Astrocyte (in vitro differentiated cells and primary cell): ENCODE measurements at places on chromosomes 4 and X. TPM values are rescaled to one million over a fixed set of nuclear protein-coding genes. Genes with fewer than 3 reads are reported as not detected.

DNA sequence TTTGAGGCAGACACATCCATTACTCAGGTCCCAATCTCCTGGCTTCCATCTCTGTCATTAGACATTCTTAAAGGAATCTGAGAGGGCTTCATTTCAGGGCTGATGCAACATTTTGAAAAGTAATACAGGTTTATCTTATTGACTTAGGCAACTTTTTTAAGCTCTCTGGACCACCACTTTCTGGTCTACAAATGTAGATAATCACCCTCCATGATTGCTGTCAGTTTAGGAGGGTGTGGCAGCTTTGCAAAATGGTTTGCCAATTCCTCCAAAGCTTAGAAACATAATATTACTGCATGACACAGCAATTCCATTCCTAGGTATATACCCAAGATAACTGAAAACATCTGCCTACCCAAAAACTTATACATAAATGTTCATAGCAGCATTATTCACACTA, 77.6 kb downstream of the ARHGAP6 start:
- DNase-seq, result no peak

- peak; percentile 6 for DNase-seq
Measured at GRCh38 chr4:92303621-92304027, at the start of gene GRID2. TSS of gene GRID2 (plus strand) at chr4:92303966.

DNA sequence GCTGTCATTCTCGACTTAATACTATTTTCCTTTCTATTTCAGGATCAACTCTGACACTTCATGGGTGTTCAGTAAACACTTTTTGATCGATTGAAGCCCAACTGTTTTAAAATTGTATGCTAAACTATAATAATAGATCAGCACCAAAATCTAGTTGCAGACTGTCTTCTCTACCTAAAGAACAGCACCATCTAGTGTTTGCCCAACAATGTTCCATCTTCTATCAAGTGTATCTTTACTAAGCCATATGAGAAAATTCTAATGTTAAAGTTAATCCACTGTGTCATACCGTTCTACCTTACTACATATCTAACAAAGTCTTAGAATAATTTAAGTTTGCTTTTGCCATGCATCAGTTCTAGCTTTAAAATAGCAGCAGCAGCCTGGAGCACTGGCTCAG, 113.0 kb upstream of the PRDX4 start:
- peak; percentile 30 for DNase-seq

HPGDS gene
- not detected in 2 replicates for total RNA-seq

DNA sequence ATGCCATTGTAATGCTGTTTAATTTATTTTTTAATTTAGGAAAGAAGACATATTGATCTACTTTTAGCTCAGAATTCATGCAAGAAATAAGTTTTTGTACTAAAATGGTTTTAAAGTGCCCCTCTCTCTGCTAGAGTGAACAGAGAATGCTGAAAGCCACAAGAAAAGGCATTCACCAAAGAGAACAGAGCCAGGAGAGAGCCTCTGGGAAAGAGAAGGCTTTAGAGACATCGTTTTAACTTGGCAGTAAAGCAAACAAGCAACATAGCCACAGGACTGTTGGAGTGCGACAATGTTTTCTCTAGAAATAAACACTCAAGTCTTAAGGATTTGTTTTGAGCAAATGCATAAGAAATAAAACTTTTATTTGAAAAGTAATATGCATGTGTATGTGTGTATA, 484.1 kb upstream of the CPEB2 start:
- no peak for DNase-seq

PRICKLE3 gene
- total RNA-seq, result 13.9 and 14.2 TPM in 2 replicates

DNA sequence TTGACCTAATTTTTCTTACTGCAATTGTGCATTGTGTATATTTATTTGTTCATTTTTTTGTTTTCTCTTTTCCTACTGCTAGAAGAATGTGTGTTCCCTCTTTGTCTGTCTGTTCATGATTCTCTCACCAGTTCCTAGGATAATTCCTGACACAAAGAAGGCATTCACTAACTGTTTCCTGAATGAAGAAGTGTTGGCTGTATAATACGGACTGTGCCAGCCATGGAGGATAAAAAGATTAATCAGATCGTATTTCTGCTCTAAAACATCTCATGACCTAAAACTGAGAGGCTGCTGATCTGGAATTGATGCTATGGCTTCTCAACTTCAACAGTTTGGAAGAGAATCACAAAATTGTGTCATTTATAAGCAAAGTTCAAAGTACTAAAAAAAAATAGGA, 563.1 kb upstream of the FRG1 start:
- no peak for DNase-seq

DNA sequence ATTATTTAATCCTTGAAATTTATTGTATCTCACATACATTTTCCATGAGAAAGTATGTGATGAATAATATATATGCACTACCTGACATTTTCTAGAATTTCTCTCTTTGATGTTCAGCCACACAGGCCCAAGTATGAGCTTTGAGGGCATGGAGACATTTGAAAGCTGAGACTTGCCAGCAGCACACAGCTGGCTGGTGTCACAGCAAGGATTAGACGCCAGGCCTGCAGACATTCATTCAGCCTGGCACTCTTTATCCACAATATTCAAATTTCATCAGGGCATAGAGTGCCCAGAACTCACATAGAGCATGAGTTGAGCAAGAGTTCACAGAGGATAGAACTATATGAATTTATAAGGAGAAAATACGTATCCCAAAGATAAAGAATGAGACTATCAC, 74.0 kb downstream of the GRIA2 start:
- DNase-seq, result no peak

GRCh38 chrX:133333154-133333750, 82.0 kb downstream of the GPC4 start:
- no peak for DNase-seq

GRCh38 chr4:64969081-64969480, 559.8 kb upstream of the TECRL start:
- DNase-seq, result no peak

GRCh38 chr4:7719354-7720174, 220.1 kb downstream of the AFAP1 start:
- DNase-seq, result no peak

SULT1E1 gene
- 0.34 TPM in 1 of 2 replicates, not detected in the other for total RNA-seq

SPATA4 gene
- total RNA-seq, result 0.32 and 0.46 TPM in 2 replicates

HTR2C gene
- total RNA-seq, result not detected in 2 replicates

GRCh38 chrX:137742846-137743245, 176.9 kb downstream of the ZIC3 start:
- DNase-seq, result no peak

DNA sequence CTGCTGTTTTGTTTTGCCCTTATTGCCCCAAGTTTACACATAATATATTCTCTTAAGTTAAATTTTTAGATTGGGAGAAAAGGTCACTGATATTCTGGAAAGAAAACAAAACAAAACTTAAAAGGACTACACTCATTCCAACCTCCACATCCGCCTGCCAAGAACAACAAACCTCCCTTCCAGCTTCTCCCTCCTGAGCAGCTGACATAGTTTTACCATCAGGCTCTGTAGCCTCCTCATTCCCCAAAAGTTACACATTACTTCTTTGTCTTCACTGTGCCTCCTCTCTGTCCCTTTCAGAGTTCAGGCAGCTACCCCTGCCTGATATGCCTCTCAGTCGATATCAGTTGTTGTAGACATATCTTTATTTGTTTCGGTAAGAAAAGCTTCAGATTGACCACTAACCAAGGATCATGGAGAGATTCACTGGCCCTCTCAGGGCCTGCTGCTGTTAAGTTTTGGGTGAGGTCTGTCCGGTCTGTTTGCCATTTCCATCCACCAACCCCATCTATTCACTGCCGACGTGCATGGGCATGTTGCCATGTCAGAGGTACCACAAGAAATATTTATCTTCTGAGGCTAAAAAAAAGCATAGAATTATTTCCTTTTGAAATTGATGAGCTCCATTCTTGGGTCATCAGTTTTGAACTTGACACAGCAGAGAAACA, 164.1 kb downstream of the GASK1B start:
- DNase-seq, result peak; percentile 86

DNA sequence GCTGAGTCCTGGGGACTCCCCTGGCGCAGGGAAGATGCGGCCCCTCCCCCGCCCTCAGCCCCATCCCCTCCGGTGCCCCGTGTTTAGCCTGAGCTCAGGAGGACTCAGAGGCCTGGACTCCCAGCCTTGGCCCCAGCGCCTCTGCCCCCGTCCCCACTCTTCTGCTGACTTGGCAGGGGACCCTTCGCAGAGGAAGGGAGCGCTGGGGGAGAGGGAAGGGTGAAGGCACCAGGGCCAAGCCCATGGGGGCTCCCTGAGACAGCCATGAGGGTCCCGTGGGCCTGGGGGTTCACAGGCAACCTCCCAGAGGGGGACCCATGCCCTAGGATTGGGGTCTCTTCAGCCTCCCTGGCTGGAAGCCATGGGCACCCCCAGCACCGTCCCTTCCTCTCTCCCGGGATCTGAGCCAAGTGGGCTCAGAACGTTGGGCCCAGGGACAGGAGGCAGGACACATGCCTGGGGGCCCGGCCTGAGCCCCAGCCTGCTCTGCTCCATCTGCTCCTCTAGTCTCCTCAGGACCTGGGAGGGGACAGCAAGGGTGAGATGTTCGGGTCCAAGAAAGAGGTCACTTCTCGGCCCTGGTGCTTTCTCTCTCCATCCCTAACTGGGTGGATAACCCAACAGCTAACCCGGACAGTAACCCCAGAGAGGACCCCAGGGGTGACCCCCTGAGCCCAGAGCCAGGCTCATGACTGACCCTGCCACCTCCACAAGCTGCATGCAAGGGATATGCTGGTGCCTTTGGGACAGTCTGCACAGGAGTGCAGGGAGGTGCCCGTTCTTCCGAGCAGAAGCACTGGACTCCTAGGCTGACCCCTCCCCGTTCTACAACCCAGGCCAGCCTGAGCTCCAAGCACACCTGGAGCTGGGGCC, 1.5 kb upstream of the CPLX1 start:
- DNase-seq, result no peak
